ENCODE measurements at places on chromosomes 13 and 19. TPM values are rescaled to one million over a fixed set of nuclear protein-coding genes. Genes with fewer than 3 reads are reported as not detected.

DNA sequence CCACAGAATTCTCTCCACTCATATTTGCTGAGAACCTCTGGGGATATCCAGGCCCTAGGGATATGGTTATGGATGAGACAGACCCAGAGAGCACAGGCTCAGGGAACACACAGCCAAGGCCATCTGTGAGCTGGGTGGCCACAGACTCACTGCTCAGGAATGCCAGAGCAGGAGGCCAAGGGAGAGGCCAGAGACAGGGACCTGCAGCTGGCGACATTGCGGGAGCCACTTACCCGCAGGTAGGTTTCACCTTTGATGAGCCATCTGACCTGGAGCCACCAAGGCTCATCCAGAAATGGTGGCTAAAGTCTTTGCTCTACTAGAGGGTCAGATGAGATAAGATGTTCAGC, 29.4 kb downstream of the CCNE1 start:
- no peak for DNase-seq
- no peaks in the 10 kb centered on the region for H3K4me1 ChIP-seq
- H3K27me3 ChIP-seq, result peaks cover 18% of the 10 kb centered on the region
- no peak overlapping the region for H3K27ac ChIP-seq

- H3K4me1 ChIP-seq, result no peaks in the 10 kb centered on the region
- H3K27me3 ChIP-seq, result no peaks in the 10 kb centered on the region
- no peak overlapping the region for H3K27ac ChIP-seq
- no peaks in the 10 kb centered on the region for H3K36me3 ChIP-seq
Measured at GRCh38 chr13:111548805-111549204, 228.4 kb downstream of the TEX29 start.

GRCh38 chr13:36713887-36714286, 40.1 kb downstream of the SERTM1 start:
- H3K27me3 ChIP-seq, result no peaks in the 10 kb centered on the region
- no peaks in the 10 kb centered on the region for H3K36me3 ChIP-seq

DNA sequence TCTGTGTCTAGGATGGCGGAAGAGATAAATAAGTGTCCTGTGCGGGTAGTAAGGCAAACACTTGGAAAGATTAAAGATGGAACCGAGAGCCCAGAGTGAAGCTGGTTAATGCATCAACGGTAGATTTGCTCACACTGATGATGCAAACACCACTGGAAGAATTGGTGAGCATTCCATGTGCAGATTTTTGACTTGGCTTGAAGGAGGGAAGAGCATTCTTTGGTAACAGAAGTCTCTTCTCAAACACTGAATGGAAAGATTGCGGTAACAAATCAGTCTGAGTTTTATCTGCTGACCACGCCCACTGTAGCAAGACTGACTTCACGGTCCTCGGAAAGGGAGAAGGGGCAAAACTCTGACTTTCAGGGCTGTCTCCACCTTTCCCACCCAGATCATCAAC, 112.5 kb downstream of the COL4A1 start:
- no peak overlapping the region for H3K4me3 ChIP-seq
- no peaks in the 10 kb centered on the region for H3K36me3 ChIP-seq
- DNase-seq, result no peak
- no peaks in the 10 kb centered on the region for H3K4me1 ChIP-seq
- no peaks in the 10 kb centered on the region for H3K27me3 ChIP-seq

- DNase-seq, result no peak
- H3K36me3 ChIP-seq, result no peaks in the 10 kb centered on the region
- H3K4me3 ChIP-seq, result no peak overlapping the region
- no peaks in the 10 kb centered on the region for H3K4me1 ChIP-seq
Measured at GRCh38 chr19:1582201-1582600, 10.5 kb downstream of the MBD3 start.

GRCh38 chr13:110225609-110226574, 81.1 kb downstream of the COL4A1 start:
- no peak for DNase-seq
- H3K27me3 ChIP-seq, result no peaks in the 10 kb centered on the region
- H3K27ac ChIP-seq, result no peak overlapping the region
- H3K4me3 ChIP-seq, result no peak overlapping the region

DNA sequence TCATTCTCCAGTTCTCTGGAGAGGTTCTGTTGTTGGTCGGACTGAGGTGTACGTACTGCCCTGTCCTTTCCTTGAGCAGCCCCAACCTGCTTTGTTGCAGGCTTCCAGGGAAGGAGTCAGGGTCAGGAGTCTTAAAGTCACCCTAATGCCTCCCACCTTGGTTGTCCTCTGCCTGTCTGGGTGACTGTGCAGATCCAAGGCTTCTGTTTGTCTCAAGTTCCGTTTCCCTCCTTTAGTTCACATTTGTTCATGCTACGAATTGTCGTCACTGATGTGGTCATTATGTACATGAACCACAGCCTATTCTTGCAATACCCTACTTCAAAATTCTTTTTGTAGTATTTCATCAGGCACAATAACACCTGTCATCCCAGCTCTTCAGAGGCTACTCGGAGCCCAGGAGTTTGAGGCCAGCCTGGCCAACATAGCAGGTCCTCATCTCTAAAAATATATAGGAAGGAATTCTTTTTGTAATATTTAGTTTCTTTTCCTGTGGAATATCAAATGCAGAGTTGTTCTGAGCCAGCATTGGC, 7.4 kb downstream of the ZNF586 start:
- H3K36me3 ChIP-seq, result peaks cover 32% of the 10 kb centered on the region
- DNase-seq, result no peak
- H3K4me1 ChIP-seq, result no peaks in the 10 kb centered on the region
- no peak overlapping the region for H3K27ac ChIP-seq
- no peak overlapping the region for H3K4me3 ChIP-seq

GRCh38 chr13:18978447-18978846, 203.2 kb downstream of the TUBA3C start:
- DNase-seq, result no peak
- no peaks in the 10 kb centered on the region for H3K4me1 ChIP-seq
- H3K27ac ChIP-seq, result no peak overlapping the region
- H3K27me3 ChIP-seq, result no peaks in the 10 kb centered on the region

DNA sequence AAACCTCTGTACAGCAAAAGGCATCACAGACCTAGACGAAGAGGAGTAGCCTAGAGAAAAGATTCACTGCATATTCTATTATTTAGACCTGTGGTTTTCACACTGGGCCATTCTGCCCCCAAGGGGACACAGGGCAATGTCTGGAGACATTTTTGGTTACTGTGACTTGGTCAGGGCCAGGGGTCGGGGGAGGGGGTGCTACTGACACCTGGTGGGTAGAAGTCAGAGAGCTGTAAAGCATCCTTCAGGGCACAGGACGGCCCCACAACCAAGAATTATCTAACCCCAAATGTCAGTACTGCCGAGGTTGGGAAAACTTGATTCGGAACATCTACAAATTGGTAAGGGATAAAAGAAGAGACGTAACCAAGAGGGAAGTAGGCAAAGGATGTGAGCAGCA, 11.3 kb downstream of the ELAVL1 start:
- DNase-seq, result no peak
- H3K4me3 ChIP-seq, result no peak overlapping the region
- no peak overlapping the region for H3K27ac ChIP-seq
- peaks cover 19% of the 10 kb centered on the region for H3K4me1 ChIP-seq

DNA sequence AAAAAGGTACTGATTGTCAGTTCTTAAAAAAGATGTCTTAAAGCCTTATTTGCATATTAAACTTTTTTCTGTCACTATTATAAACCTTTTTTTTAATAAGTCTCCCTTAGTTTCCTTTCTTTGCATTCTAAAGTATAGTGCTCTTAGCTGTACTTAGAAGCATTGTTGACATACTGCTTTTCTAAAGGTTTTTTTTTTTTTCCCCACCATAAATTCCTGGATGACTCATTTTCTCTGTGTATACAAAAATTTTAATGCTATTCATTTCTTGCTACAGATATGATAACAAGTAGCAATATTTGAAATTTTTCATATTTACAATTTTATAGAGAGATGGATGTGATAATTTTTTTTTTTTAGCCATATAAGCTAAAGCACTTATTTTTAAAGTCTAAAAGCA, 43.5 kb downstream of the METTL21C start:
- no peaks in the 10 kb centered on the region for H3K4me1 ChIP-seq
- H3K4me3 ChIP-seq, result no peak overlapping the region
- peaks cover 15% of the 10 kb centered on the region for H3K36me3 ChIP-seq
- H3K27ac ChIP-seq, result no peak overlapping the region
- H3K27me3 ChIP-seq, result no peaks in the 10 kb centered on the region
- no peak for DNase-seq

DNA sequence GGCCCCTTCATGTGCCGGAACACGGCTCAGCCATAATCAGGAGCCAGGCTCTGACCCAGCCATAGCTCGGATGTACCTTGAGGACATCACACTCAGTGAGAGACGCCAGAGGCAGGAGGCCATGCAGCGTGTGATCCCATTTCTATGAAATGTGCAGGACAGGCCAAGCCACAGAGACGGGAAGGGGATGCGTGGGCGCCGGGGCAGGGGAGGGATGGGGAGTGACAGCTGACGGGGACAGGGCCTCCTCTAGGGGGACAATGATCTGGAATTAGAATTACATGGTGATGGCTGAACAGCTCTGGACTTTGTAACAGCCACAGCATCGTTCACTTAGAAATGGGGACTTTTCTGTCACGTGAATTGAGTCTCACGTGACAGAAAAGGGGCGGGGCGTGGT, 34.9 kb downstream of the SBNO2 start:
- peaks cover 19% of the 10 kb centered on the region for H3K4me1 ChIP-seq
- H3K4me3 ChIP-seq, result no peak overlapping the region
- no peak for DNase-seq
- H3K27me3 ChIP-seq, result no peaks in the 10 kb centered on the region
- H3K27ac ChIP-seq, result no peak overlapping the region

DNA sequence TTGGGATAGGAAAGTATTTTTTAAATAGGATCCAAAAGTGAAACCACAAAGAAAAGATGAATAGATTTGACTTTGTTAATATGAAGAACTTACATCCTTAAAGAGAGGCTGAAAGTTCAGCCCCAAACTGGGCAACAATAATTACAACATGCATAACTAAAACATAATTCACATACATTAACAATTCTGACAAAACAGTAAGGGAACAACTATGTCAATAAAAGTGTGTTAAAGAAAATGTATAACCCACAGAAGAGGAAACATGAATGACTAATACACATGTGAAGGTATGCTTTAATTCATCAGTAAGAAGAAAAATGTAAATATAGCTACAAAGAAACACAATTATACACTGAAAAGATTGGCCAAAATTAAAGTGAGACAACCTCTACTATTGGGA, 1597.6 kb upstream of the MIR17HG start:
- H3K27ac ChIP-seq, result no peak overlapping the region
- H3K27me3 ChIP-seq, result no peaks in the 10 kb centered on the region
- no peaks in the 10 kb centered on the region for H3K4me1 ChIP-seq
- no peaks in the 10 kb centered on the region for H3K36me3 ChIP-seq

The EDDM13 gene
- not detected for total RNA-seq

The ZNF135 gene
- 16.2 TPM for total RNA-seq

The SCEL gene
- not detected for total RNA-seq
